ENCODE measurements at places on chromosomes 1 and 21. TPM values are rescaled to one million over a fixed set of nuclear protein-coding genes. Genes with fewer than 3 reads are reported as not detected.

DNA sequence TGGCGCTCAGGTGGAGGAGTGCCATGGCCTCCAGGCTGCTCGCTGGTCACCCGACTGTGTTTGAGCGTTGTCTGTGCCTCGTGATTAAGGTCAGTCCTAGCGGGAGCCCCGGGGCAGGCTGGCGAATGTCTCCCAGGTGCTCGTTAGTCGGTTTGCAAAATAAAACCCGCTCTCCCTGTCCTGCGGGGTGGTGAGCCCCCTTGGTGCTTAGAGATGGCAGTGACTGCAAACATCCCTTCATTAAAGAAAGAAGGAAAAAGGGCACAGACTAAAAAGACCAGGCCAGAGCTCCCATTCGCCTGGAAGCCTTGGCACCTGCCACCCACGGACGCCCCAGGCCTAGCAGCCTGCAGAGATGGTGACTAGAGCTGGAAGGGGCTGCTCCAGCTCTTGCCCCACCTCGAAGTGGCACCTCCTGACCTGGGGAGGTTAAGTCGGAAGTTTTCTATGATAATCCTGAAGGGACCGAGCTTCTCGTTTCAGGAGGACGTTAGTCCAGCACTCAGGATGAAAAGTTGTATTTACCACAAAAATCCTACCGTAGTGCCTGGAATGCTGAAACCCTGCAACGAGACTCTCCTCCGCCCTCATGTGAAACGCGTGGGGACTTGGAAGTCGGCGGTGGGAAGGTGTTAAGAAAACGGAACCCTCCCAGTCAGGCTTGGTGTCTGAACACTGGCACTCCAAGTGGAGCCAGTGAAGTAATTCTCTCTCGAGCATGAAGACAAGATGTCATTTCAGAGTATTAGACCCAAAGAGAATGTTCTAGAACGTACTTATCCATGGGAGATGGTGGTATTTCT is 24.6 kb downstream of the RIPK4 start:
- H3K36me3 ChIP-seq: no peaks in the 10 kb centered on the region
- H3K27me3 ChIP-seq: no peaks in the 10 kb centered on the region
- no peak overlapping the region for H3K27ac ChIP-seq
- H3K4me3 ChIP-seq: no peak overlapping the region

DNA sequence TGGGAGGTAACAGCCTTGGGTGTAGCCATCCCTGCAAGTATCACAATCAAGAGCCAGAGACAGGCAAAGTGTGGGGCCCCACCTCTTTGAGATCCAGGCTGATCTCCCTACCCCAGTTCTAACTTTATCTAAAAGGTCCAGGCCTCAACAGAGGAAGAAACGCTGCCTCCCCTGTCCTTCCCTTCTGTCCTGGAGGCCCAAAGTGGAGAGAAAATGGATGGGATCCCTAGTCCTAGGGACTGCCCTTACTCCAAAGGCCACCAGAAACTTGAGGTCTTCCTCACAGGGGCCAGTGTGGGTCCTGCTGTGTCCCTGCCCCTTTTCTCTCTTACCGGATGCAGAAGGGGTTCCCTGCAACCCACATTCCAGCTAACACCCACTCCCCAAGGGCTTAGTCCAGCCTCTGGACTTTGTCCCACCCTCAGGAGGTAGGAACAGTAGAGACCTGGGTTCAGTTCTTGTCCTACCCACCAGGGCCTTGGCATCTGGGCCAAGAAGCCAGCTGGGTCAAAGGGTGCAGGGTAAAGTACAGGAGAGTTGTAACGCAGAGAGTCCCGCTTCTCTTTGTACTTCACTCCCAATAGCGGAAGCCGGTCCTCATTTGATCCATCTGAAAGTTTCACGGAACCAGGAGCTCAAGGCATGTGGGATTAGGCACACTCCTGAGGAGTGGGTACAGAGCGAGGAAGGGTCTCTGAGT is 1.9 kb downstream of the HDGF start:
- H3K27me3 ChIP-seq: no peaks in the 10 kb centered on the region
- peak; percentile 87 for DNase-seq
- peak overlapping the region; percentile 99 for H3K27ac ChIP-seq

- DNase-seq: no peak
- H3K27me3 ChIP-seq: no peaks in the 10 kb centered on the region
- H3K4me1 ChIP-seq: peaks cover 50% of the 10 kb centered on the region
- H3K27ac ChIP-seq: no peak overlapping the region
- peaks cover 9% of the 10 kb centered on the region for H3K36me3 ChIP-seq
Observed at GRCh38 chr1:208216806-208217205, 27.4 kb downstream of the PLXNA2 start.

- H3K27ac ChIP-seq: peak within 1 kb of the TSS; percentile 92
- peak within 1 kb of the TSS; percentile 83 for H3K4me3 ChIP-seq
- peaks cover 11% of the 10 kb centered on the region for H3K4me1 ChIP-seq
- no peak for DNase-seq
Observed at GRCh38 chr1:222814536-222815439, at the start of gene DISP1. DISP1 (plus strand) TSS chr1:222815039; CDS start chr1:222942824, 127,785 bp downstream.

DNA sequence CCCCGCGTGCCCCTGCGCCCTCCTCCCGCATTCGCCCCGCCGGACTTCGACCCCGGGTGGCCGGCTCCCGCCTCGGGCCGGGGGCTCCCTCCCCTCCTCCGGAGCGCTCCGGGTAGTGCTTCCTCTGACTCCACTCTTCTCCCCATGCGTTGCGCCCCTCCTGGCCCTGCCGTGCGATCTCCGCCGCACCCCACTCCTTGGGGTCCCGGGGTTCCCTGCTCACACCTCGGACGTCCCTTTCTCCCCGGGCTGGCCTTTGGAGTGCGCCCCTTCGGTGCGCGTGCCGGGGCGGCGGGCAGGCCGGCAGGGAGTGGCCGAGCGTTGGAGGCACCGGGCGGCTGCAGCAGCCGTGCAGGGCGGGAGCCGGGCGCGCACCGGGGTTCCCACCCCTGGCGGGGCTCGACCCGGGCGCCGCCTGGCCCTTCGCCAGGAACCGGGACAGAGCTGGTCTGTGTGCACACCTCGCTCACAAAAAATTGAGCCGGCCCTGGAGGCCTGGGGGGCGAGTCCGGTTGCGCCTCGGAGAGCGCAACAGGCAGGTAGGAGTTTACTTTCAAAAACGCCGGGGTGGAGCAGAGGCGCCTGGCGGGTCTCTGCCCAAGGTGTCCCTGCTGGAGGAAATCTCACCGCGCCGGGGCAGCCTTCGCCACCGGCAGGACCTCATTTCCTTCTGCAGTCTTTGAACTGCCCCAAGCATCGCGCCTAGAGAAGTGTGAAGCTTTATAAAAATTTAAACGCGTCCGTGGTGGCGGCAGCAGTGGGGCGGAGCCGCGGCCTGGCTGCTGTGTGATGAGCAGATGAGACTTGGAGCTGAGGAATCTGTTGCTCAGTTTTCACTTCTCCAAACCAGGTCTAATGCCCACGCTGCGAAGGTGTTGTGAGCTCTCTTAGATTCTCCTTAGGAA is 650 bp downstream of the VANGL1 start:
- no peaks in the 10 kb centered on the region for H3K36me3 ChIP-seq
- no peaks in the 10 kb centered on the region for H3K27me3 ChIP-seq
- peaks cover 32% of the 10 kb centered on the region for H3K4me1 ChIP-seq
- peak overlapping the region; percentile 73 for H3K27ac ChIP-seq
- peak overlapping the region; percentile 71 for H3K4me3 ChIP-seq
- DNase-seq: no peak

DNA sequence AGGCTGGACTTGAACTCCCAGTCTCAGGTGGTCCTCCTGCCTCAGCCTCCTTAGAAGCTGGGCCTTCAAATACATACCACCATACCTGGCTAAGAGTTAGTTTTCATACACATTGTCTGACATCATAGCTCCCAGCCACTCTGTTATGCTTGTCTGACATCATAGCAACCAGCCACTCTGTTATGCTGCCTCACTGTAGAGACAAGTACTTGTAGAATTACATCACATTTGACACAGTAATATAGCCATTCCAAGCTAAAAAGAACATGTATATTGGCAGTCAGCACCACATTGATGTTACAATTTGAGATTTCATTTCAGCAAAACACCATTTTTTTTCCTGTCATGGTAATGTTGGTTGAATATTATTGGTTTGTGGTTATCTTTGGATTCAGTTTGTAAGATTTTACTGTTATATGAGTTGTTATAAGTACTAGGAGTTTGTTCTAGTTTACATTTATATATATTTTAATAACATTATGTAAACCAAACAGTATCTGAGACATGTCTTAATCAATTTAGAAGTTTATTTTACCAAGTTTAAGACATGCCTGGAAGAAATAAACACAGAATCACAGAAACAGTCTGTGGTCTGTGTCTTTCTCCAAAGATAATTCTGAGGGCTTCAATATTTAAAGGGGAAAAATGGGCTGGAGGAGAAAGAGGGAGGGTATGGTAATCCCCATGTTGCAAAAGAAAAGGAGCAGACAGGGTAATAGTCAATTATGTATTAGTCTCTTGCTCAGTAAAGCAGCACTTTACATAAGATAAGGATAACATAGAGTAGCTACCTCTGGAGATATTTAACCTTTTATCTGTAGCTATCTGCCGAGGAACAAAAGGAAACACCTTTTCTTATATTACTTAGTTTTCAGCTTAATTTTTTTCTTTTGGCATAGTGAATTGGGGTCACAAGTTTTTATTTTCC is 43.0 kb downstream of the XPR1 start:
- no peaks in the 10 kb centered on the region for H3K4me1 ChIP-seq
- no peak for DNase-seq
- no peaks in the 10 kb centered on the region for H3K36me3 ChIP-seq
- no peak overlapping the region for H3K27ac ChIP-seq
- H3K4me3 ChIP-seq: no peak overlapping the region

FMO4 gene
- total RNA-seq: 0.98 TPM

LINGO4 gene
- 0.98 TPM for total RNA-seq

GRCh38 chr1:28926629-28927265 is 12.4 kb downstream of the EPB41 start:
- H3K4me3 ChIP-seq: no peak overlapping the region
- H3K36me3 ChIP-seq: no peaks in the 10 kb centered on the region
- peaks cover 13% of the 10 kb centered on the region for H3K4me1 ChIP-seq
- no peak overlapping the region for H3K27ac ChIP-seq
- H3K27me3 ChIP-seq: no peaks in the 10 kb centered on the region

DNA sequence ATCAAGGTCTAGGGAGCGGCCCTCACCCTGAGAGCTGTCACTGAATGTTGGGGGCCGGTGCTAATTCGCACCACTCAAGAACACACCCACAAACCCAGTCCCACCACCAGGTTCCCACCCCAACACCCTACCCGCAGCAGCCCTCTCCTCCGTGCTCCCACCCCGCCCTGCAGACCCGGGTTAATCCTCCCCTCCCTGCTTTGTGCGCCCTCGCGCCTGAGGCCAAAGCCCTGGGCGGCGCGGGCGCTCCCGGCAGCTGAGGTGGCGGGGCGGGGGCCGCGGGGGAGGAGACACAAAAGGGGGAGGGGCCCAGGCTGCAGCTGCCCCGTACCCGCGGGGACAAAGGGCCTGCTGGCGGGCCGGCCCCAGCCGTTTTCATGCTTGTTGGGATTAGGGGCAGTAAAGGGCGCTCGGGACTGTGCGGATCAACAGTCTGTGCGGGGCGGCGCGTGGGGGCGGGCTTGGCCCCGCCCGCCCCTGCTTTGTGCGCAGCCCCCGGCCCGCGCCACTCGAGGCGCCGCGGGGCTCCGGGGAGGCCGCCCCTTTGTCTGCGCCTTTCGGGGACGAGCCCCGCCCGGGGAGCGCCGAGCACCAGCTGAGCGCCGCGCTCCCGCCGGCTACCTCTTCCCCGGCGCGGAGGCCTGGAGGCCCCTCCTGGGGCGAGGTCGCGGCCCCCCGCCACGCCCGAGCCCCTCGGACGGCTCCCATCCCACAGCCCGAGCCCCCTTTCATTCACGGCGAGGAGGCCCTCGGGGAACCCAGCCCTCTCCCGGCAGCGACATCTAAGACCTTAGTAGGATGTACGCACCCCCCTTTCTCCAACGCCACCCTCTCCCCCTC is 10.9 kb downstream of the C1orf216 start:
- H3K36me3 ChIP-seq: no peaks in the 10 kb centered on the region
- no peak for DNase-seq
- H3K27me3 ChIP-seq: no peaks in the 10 kb centered on the region

DNA sequence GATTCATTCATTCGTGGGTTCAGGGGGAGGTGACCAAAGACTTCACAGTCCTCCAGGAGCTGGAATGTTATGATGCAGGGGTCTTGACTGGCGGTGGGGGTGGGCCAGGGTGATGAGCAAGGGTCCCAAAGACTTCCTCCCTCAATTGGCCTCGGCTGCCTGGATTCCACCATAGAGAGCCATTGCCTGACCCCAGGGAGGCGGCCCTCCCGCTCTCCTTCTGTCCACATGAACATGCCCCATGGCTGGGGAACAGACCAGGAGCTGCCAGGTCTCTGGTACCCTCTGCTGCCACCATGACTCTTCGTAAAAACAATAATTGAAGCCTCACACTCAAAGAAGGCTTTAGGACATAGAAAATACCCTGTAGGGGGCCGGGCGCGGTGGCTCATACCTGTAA is 102.5 kb upstream of the CASZ1 start:
- DNase-seq: no peak
- H3K27ac ChIP-seq: no peak overlapping the region
- no peak overlapping the region for H3K4me3 ChIP-seq
- H3K36me3 ChIP-seq: no peaks in the 10 kb centered on the region
- no peaks in the 10 kb centered on the region for H3K27me3 ChIP-seq

CLCA4 gene
- total RNA-seq: 44.0 TPM

DNA sequence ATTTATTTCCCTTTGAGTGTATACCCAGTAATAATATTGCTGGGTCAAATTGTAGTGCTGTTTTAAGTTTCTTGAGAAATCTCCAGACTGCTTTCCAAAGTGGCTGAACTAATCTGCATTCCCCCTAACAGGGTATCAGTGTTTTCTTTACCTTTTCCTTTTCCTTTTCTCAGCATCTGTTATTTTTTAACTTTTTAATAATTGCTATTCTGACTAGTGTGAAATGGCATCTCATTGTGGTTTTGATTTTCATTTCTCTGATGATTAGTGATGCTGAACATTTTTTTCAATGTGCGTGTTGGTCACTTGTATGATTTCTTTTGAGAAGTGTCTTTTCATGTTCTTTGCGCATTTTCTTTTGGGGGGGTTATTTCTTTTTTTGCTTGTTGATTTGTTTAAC is 374.9 kb upstream of the BRINP3 start:
- no peaks in the 10 kb centered on the region for H3K4me1 ChIP-seq
- no peaks in the 10 kb centered on the region for H3K27me3 ChIP-seq
- no peak overlapping the region for H3K27ac ChIP-seq
- H3K36me3 ChIP-seq: no peaks in the 10 kb centered on the region
- H3K4me3 ChIP-seq: no peak overlapping the region

SLC30A2 gene
- not detected for total RNA-seq

DNA sequence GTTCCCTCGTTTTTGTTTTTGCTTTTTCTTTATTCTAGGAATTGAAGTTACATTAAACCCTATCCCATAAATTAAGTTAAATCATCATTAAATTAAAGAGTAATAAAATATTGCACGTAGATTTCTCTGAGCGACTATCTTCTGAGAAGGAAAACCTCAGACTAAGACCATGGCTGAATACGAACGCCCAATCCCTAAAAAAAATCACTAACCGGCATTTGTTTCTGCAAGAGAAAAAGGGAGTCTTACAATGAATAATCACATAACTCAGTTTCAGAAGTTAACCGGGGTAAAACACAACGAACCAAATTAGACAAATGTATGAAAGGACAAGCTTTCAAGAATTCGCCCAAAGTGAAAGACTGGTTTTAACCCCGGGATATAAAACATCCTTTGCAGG is 1.3 kb downstream of the PIK3R3 start:
- H3K4me1 ChIP-seq: peaks cover 25% of the 10 kb centered on the region
- no peaks in the 10 kb centered on the region for H3K36me3 ChIP-seq
- peak overlapping the region; percentile 92 for H3K27ac ChIP-seq

GRCh38 chr1:22844621-22845020 is 128.0 kb downstream of the LACTBL1 start:
- DNase-seq: no peak
- H3K4me1 ChIP-seq: peaks cover 9% of the 10 kb centered on the region
- H3K27ac ChIP-seq: no peak overlapping the region
- no peaks in the 10 kb centered on the region for H3K36me3 ChIP-seq

GIPC2 gene
- total RNA-seq: 2.7 TPM

GRCh38 chr1:155247667-155248553 is 7.4 kb downstream of the ENTREP3 start:
- H3K36me3 ChIP-seq: peaks cover 9% of the 10 kb centered on the region
- H3K27me3 ChIP-seq: no peaks in the 10 kb centered on the region
- H3K4me1 ChIP-seq: peaks cover 23% of the 10 kb centered on the region

LHX8 gene
- not detected for total RNA-seq

GTF2B gene
- total RNA-seq: 22.8 TPM
